H1 (cell line): ENCODE measurements at places on chromosomes 12 and 14. TPM values are rescaled to one million over a fixed set of nuclear protein-coding genes. Genes with fewer than 3 reads are reported as not detected.

Gene CSRNP2
- polyA plus RNA-seq, result 11.3 and 13.7 TPM in 2 replicates

Gene RFLNA
- 6.6 and 9.3 TPM in 2 replicates for polyA plus RNA-seq

Gene RERG
- polyA plus RNA-seq, result 0.12 and 0.27 TPM in 2 replicates

Gene B4GALNT1
- 2.2 and 2.3 TPM in 2 replicates for polyA plus RNA-seq

Gene ISCU
- 54.5 and 72.1 TPM in 2 replicates for polyA plus RNA-seq

Gene SPTB
- 0.30 and 0.60 TPM in 2 replicates for polyA plus RNA-seq

Gene GZMH
- polyA plus RNA-seq, result not detected in 2 replicates

Gene RPS6KA5
- polyA plus RNA-seq, result 0.85 and 0.93 TPM in 2 replicates

Gene ACRBP
- 5.2 and 8.9 TPM in 2 replicates for polyA plus RNA-seq

Gene TNFAIP2
- 34.5 and 37.6 TPM in 2 replicates for polyA plus RNA-seq

Gene SIRT4
- 2.7 and 3.8 TPM in 2 replicates for polyA plus RNA-seq

Gene CIDEB
- 0.09 and 0.11 TPM in 2 replicates for polyA plus RNA-seq

Gene IL26
- not detected in 2 replicates for polyA plus RNA-seq

Gene DEPDC4
- 0.71 and 0.80 TPM in 2 replicates for polyA plus RNA-seq

Gene ALG10
- 9.1 and 11.5 TPM in 2 replicates for polyA plus RNA-seq

Gene NPFF
- polyA plus RNA-seq, result not detected in 2 replicates

Gene PRB2
- not detected in 2 replicates for polyA plus RNA-seq

Gene CALM1
- 279 and 285 TPM in 2 replicates for polyA plus RNA-seq

Gene EMP1
- polyA plus RNA-seq, result 0.17 and 0.53 TPM in 2 replicates

Gene IRAK3
- polyA plus RNA-seq, result 0.28 and 0.51 TPM in 2 replicates

Gene BBOF1
- polyA plus RNA-seq, result 0.13 and 0.26 TPM in 2 replicates

Gene FAIM2
- polyA plus RNA-seq, result 1.3 and 3.1 TPM in 2 replicates

Gene PTPRQ
- not detected in 2 replicates for polyA plus RNA-seq

Gene ITGA7
- polyA plus RNA-seq, result 57.6 and 81.5 TPM in 2 replicates

Gene RIPK3
- 0.20 and 0.24 TPM in 2 replicates for polyA plus RNA-seq

Gene TMEM260
- polyA plus RNA-seq, result 14.4 and 17.3 TPM in 2 replicates
